Mesothelial cell of epicardium (in vitro differentiated cells): ENCODE measurements at places on chromosomes 3 and 15. TPM values are rescaled to one million over a fixed set of nuclear protein-coding genes. Genes with fewer than 3 reads are reported as not detected.
A peak's percentile ranks its signal among the peaks of the same experiment; 100 is the strongest.

GRCh38 chr3:170634663-170635384 is 48.9 kb upstream of the SLC7A14 start:
- no peak for DNase-seq

GRCh38 chr3:10808130-10808735 is 7.8 kb upstream of the SLC6A11 start:
- DNase-seq, result no peak

DNA sequence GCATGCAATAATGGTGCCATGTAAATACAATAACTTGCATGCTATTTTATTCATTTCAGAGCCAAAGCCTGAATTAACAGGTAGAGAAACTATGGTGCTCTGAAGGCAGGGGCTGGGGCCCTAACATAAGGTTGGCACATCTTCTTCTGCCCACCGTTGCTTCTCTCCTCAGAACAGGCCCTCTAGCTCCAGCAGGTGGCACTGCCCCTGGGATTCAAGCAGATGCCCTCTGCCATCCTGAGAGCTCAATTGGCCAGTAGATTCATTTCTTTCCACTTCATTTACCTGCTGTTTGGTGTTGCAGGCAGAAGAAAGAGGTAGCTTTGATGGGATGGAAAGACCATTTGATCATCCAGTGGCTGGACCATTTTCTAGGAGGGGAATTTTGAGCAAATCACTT is 130.5 kb downstream of the FOXB1 start:
- no peak for DNase-seq

Gene CMTM7
- 14.2 to 18.0 TPM (median 16.6 TPM) in 3 replicates for total RNA-seq

DNA sequence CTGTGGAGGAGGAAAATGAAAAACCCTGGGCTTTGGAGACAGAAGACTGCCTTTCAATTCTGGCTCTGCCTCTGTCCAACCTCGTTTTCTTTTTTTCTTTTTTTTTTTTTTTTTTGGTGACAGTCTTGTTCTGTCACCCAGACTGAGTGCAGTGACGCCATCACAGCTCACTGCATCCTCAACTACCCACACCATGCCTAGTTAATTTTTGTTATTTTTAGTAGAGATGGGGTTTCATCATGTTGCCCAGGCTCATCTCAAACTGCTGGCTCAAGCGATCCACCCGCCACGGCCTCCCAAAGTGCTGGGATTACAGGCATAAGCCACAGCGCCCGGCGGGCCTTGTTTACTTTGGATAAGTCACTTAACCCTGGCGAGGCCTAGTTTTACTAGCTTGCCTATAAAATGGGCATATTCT is 66.3 kb upstream of the SLC25A26 start:
- no peak for DNase-seq

GRCh38 chr3:65425880-65426279 is 612.8 kb downstream of the MAGI1 start:
- no peak for DNase-seq

GRCh38 chr3:116453666-116454346 is 8.5 kb upstream of the LSAMP start:
- no peak for DNase-seq

Gene ZBTB20
- total RNA-seq, result 27.1 to 30.7 TPM (median 30.4 TPM) in 3 replicates

GRCh38 chr3:124451630-124452317 is 278.5 kb upstream of the UMPS start:
- DNase-seq, result no peak

Gene TNNC1
- total RNA-seq, result 4.0 to 5.2 TPM (median 4.6 TPM) in 3 replicates

Gene ZNF385D
- total RNA-seq, result 1.9 to 3.7 TPM (median 2.6 TPM) in 3 replicates

GRCh38 chr3:63613561-63613960 is 38.9 kb upstream of the SNTN start:
- DNase-seq, result no peak

Gene SAMD7
- total RNA-seq, result not detected in 3 replicates

Gene HTR3E
- total RNA-seq, result not detected in 3 replicates

Gene DBR1
- 19.3 to 21.1 TPM (median 21.0 TPM) in 3 replicates for total RNA-seq

Gene SH3BP5
- 78.7 to 88.6 TPM (median 80.5 TPM) in 3 replicates for total RNA-seq

GRCh38 chr3:151421938-151422337 is 37.4 kb upstream of the P2RY12 start:
- no peak for DNase-seq

DNA sequence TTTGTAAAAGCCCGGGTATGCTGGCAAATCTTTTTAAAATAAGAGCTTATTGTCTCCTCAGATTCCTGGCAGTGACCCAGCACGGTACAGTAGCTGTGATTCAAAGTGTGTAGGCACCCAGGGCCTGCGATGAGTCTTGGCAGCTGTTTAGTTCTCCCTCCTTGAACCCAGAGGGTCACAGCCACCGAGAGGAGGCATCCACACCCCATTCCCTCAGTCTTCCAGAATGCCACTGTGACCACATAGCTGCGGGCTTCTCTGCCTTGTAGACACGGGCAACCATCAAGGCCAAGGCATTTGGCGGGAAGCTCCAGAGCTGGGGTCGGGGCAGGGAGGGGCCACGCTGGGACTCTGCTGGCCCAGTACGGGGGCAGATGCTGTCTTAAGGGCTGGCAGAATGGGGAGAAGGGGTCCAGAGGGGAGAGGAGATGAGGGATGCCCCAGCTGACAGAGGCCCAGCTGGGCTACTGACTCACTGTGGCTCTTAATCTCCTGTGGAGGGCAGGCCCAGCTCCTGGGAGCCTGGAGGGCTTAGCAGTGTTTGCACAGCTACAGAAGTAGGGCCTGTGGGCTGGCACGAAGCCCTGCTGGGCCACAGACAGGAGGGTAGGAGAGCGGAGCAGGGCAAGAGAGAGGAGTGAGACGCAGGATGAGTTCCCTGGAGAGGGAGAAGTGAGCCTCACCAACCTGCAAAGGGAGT is 68.8 kb upstream of the DLG1 start:
- no peak for DNase-seq

Gene PLS1
- total RNA-seq, result 7.2 to 7.5 TPM (median 7.3 TPM) in 3 replicates

- DNase-seq, result no peak
These were observed 148.9 kb upstream of the IL12A start for GRCh38 chr3:159839561-159840379.

Gene FGD5
- 3.2 to 3.5 TPM (median 3.4 TPM) in 3 replicates for total RNA-seq

- DNase-seq, result no peak
These were observed at the start of gene CD80 for GRCh38 chr3:119559441-119559963. Gene CD80 (minus strand): TSS chr3:119559614. CDS start chr3:119557728, 1,886 bp downstream.

DNA sequence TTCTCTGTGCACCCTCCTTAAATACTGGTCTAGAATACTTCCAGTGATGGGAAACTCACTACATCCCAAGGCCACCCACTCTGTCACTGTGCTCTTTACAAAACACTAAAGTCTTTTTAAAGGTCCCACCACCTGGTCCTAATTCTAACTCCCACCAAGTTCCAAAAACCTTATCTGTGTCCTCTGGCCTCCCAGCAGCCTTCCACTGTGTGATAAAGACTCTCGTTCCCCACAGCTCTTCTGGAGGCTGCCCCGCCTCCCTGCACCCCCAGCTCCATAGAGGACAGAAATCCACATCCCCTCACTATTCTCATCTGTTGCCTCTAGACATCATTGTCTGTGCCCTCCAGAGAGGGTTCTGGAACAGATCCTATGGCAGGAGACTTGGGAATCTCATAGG is 276.4 kb downstream of the FAM43A start:
- DNase-seq, result no peak

GRCh38 chr15:29889542-29890329 is 67.5 kb upstream of the TJP1 start:
- no peak for DNase-seq

DNA sequence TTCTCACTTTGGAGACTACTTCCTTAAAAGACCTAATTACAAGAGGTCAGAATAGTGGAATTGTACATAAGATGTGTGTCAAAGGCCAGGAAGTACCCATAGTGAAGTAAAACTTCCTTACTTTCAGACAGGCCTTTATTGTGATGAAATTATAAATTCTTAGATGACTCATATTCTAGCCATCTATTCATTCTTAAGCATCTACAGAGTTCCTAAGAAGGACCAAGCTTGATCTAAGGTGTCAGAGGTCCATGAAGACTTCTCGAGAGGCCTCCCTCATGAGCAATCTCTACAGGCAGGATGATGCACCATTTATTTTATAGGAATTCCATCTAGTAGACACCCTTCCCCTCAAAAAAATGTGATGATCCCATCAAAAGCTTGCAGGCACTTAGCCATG is 493.3 kb downstream of the MAGI1 start:
- no peak for DNase-seq

- no peak for DNase-seq
These were observed 126.0 kb upstream of the PRR20G start for GRCh38 chr3:127413871-127414270.

Gene KLHL40
- total RNA-seq, result not detected in 3 replicates

GRCh38 chr3:147119989-147120388 is 286.4 kb downstream of the ZIC4 start:
- no peak for DNase-seq

DNA sequence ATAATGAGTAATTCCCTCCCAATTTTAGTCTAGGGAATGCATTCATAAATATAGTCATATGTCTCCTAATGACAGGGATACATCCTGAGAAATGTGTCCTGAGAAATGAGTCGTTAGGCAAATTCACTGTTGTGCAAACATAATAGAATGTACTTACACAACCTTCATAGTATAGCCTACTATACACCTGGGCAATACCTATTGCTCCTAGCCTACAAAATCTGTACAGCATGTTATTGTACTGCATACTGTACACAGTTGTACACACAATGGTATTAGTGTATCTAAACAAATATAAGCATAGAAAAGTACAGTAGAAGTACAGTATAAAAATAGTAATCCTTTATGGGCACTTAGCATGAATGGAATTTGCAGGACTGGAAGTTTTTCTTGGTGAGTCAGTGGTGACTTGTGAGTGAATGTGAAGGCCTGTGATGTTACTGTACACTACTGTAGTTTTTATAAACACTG is 6.6 kb downstream of the DTWD1 start:
- no peak for DNase-seq

Gene SH3GL3
- 5.7 to 6.1 TPM (median 6.0 TPM) in 3 replicates for total RNA-seq

Gene CFAP100
- not detected in 3 replicates for total RNA-seq

Gene CP
- total RNA-seq, result 22.6 to 28.4 TPM (median 24.2 TPM) in 3 replicates

GRCh38 chr15:55993804-55994560 is 570 bp upstream of the NEDD4 start:
- DNase-seq, result peak; percentile 40

- DNase-seq, result no peak
These were observed 196.4 kb upstream of the UBE3A start for GRCh38 chr15:25635191-25635590.
